ENCODE measurements at places on chromosomes 3 and 15.

DNA sequence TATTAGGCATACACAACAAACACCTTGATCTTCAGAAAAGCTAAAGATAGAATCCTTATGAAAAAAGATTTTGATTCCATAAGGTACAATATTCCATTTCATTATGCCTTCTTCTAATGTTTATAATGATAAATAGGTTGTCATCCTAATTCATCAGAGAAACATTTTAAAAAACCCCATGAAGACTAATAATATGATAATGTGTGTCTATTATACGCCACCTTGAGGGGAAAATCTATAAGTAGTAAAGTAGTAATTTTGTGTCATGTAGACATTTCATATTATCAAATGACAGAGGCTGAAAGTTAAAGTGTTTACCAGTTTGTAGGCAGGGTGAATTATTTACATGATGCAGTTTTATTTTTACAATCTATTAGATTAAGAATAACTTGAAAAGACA, 524.3 kb downstream of the GBE1 start:
- no peak for DNase-seq

DNA sequence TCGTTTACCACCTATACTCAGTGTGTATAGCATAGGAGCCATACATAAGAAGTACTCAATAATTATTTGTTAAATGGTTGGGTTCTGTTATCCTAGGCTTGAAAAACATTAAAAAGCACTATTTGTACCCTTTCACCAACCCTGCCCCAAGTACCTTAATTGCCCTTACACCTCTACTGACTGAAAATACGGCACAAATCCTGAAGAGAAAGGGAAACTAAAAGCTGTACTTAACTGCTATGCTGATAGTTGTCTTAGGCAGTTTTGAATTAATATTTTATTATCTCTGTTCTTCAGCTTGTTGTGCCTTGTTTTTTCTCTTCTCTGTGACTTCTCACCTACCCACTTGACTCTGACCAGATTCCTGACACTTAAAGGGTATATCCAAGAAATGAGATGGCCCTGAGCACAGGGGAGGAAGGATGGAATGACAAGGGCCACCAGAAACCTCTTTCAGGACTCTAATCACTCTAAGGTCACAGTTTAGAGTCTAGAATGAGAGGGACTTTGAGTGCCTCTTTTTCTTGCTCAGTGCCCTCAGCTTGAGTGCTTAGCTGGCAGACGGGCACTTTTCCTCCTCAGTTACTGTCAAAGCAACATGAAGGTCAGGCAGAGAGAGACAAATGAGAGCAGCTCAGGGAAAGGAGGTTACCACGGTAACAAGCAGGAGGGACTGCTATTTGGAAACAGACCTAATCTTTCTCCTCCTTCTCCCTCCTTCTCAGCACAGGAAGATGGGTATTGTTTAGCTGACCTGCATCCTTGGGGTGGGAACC, 136.5 kb downstream of the ZNF609 start:
- no peak for DNase-seq

- DNase-seq, result no peak
These were observed 215.3 kb downstream of the MEIS2 start for GRCh38 chr15:36884936-36885635.

DNA sequence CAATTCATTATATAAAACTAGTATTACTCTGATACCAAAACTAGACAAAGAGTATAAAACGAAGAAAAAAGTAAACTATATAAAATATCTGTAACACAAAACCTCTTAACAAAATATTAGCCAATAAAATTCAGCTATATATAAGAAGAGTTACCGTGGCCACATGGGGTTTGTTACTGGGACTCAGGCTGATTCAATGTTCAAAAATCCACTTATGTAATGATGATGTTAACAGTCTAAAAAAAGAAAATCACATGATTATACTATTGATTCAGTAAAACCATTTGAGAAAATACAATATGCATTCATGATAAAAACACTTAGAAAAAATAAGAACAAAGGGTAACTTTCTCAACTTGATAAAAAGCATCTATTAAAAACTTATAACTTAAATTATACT, 18.3 kb downstream of the P2RY1 start:
- no peak for DNase-seq

- DNase-seq, result no peak
These were observed 336.1 kb downstream of the FOXP1 start for GRCh38 chr3:71247221-71247957.

GRCh38 chr15:39340903-39341645, 239.8 kb upstream of the THBS1 start:
- DNase-seq, result no peak

GRCh38 chr3:63927422-63928280, 15.5 kb upstream of the SCAANT1 start:
- DNase-seq, result no peak

GRCh38 chr3:175392653-175393052, 533.5 kb downstream of the NAALADL2 start:
- no peak for DNase-seq

DNA sequence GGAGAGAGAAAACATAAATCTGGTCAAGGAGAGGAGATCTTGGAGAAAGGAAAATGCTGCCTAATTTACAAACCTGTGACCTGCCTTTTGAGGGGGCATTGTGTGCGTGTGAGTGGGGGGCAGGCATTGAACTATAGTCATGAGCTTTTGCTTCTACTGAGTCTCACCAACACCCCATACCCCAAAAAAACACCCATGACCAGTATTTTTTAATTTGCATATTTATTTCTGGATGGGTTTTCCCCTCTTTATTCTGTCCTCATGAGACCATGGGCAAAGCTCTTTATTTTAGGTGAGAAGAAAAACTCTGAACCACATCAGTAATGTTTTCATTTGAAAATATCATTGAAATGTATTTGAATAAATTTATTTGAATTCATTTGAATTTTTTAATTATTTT, 20.6 kb downstream of the CD80 start:
- DNase-seq, result no peak

DNA sequence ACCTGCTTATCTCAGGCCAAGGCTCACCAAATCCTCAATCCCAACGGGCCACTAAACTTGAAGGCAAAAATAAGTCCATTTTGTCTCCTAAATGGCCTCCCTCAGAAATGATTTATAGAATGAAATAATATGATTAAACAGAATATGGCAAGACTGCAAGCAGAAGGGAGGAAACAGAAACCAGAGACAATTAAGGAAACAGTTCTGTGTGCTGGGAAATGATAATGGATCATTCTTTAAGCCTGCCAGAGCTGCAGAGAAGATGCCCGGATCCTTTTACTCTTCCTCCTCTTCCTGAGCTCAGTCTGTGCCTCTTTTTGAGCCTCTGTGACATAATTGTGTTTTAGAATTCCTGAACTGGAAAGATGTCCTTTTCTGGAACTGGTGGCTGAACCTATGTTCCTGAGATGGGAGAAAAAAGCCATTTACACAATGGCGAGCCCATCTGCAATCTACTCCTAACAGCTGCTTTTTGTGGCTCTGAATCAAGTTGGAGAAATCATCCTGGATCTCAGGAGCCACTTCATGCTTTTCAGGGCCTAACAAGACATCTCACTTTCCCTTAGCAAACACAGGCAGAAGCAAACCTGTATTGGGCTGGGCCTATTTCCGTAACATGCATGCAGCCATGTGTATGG, 2.8 kb upstream of the ABHD2 start:
- DNase-seq, result no peak

- DNase-seq, result no peak
These were observed 733.2 kb downstream of the ROBO2 start for GRCh38 chr3:77773084-77773483.

- no peak for DNase-seq
These were observed 13.2 kb upstream of the PCSK6 start for GRCh38 chr15:101502572-101503295.

- DNase-seq, result no peak
These were observed 155.7 kb downstream of the IGF1R start for GRCh38 chr15:98804057-98804380.

DNA sequence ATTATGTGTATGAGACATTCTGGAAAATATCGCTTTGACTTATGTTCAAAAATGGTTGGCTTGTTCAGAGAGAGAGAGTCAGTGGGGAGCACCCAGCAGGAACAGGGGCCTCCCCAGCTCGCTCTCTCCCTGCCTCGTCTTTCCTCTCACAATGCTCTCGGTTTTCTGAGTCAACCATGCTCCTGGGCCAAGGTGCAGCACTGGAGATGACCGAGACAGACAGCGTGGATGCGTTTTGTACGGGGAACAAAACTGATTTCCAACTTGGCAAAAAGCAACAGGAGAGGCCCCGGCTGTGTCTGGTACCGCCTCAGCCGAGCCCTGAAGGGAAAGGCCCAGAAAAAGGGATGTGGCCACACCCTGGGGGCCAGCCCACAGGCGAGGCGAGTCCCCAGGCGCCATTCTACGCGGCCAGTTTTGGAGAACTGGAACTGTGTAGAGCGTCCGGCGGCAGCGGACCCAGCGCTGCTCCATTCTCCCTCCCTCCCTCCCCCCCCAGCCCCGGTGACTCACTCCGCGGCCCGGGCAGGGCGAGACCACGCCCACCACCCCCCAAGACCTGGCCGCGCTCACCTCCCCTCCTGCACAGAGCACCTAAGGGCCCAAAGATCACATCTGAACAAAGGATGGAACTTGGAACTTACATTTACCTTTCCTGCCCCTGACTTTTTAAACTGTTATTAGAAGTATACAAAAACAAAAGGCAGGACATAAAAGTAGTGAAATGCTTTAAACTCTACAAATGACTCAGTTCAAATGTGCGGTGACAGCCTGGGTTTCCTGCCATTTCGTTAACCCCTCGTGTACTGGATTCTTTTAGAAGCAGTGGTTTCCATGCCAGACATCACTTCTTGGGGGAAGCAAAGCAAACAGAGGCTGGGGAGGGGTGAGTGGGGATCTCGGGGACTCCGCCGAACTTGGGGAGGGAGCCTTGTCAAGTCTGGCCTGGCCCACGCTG, 12.7 kb downstream of the ATP10A start:
- peak; percentile 56 for DNase-seq

GRCh38 chr3:17795711-17796110, 53.3 kb upstream of the TBC1D5 start:
- DNase-seq, result no peak

GRCh38 chr3:111901637-111902036, 42.6 kb downstream of the PHLDB2 start:
- no peak for DNase-seq

- DNase-seq, result no peak
These were observed 287.0 kb downstream of the MEX3B start for GRCh38 chr15:81758818-81759284.

- DNase-seq, result no peak
These were observed 129.4 kb upstream of the ADPGK start for GRCh38 chr15:72912996-72913395.

DNA sequence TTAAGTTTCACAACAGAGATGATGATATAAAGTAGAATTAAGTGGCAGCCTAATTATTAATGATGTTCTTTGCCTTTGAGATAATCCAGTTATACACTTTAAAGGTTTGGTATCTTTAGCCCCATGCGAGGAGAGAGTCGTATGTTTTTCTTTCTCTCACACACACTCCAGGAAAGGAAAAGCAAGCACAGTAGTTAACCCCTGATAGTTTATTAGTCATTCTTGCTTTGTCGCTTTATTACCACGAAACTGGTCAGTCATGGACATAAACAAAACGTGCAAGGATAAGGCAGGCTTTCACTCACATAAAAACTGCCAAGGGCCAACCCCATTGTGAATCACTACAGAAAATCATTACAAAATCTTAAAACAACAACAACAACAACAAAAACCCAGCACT, 866.9 kb downstream of the FHIT start:
- DNase-seq, result no peak

GRCh38 chr15:60607817-60608216, 128.9 kb upstream of the ICE2 start:
- no peak for DNase-seq

GRCh38 chr3:65439641-65440284, 599.0 kb downstream of the MAGI1 start:
- DNase-seq, result no peak

- DNase-seq, result no peak
These were observed 712 bp downstream of the RTF1 start for GRCh38 chr15:41417418-41418195.

- DNase-seq, result no peak
These were observed 60.9 kb upstream of the ZNF280D start for GRCh38 chr15:56794165-56794552.

DNA sequence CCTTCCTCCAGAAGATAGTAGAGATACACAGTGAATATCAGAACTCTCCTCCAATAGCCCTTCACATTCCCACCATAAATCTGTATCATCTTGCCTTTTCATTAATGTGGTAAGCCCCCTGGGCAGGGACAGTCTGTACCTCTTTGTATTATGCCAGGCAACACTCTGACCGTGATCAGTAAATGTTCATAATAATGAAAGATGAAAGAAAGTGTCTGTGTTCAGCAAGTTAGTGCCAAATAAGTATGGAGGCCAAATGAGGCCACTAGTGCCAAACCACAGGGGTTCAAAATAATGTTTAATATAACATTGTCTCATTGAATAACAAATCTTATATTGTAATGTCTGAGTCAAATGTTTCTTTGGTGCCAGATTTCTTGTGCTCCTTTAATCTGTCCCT, 104.3 kb downstream of the CMSS1 start:
- DNase-seq, result no peak

GRCh38 chr3:44674211-44674610, 25.7 kb downstream of the ZNF35 start:
- DNase-seq, result no peak

DNA sequence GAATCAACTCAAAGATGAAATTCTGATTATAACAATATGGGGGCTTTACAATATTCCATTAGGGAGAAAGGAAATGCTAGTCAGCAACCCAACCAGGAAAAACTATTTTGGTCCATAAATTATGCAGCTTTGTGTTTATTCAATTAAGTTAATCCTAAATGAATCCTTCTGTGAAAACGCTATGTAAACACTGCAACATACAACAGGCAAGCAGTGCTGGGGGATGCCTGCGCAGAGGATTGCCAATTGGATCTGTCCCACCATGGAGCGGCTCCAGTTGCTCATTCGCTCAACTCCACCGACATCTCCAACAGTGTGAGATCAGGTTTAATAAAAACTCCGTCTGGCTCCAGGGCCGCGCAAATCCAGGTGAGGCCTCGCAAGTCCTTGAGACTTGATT, 290.5 kb upstream of the VEPH1 start:
- no peak for DNase-seq

- DNase-seq, result no peak
These were observed 24.3 kb upstream of the IL12A start for GRCh38 chr3:159964166-159964973.

GRCh38 chr3:49723296-49723627, 489 bp downstream of the GMPPB start:
- peak; percentile 56 for DNase-seq

Measured in T follicular helper cell (primary cell).